GM13976 (cell line): ENCODE measurements at places on chromosomes 1 and 21.

- DNase-seq: no peak
These were observed 7.5 kb downstream of the CNN3 start for GRCh38 chr1:94919241-94920030.

DNA sequence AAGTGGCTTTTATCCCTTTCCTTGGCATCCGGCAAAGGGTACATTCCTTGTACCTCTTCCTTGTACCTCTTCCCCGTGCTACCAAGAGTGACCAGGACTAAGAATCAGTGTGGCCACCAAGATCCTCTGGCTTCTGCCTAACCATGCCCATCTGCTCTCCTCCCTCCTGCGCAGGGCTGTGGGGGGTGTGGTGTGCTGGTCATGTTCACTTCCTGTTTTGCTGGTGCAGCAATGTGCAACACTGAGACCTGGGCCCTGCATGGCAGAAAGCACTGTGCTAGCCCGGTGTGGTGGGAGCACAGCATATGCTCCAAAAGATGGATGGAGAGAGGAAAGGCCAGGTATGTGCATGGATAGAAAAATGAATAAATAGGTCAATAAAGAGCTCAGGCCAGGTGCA is 33.3 kb upstream of the TENT5C start:
- DNase-seq: no peak

DNA sequence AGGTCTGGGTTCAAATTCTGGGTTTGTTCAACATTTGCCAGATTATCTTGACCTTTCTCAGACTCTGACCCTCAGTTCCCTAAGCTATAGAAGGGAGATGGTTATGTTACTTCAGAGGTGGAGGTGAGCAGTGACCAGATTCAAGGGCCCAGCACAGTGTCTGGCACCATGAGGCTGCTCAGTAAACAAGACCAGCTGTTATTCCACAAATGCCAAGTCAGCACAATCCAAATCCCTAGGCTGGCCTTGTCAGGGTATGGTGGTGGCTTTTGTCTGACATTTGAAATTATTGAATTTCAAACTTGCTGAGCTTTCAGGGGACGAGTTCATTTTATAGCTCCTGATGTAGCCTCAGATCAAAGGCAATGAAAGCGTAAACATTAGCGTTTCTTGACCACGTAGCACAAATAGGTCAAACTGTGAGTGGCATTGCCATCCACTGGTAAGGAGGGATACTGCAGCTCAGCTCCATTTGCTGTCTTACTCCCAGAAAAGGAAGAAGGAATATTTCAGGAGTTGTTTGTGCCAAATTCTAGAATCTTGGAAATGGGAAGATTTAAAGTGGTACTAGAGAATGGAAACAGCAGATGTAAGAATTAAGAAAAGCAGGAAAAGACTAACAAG is 94.3 kb upstream of the EDN2 start:
- DNase-seq: no peak

GRCh38 chr21:45821315-45821962 is 160.1 kb upstream of the COL6A1 start:
- DNase-seq: no peak

- no peak for DNase-seq
These were observed 261.4 kb upstream of the USP24 start for GRCh38 chr1:55476445-55477015.
